RWPE2 (cell line): ENCODE measurements at places on chromosomes 2 and 18.
A peak's percentile ranks its signal among the peaks of the same experiment; 100 is the strongest.

GRCh38 chr2:130391058-130391871 is 35.4 kb downstream of the PTPN18 start:
- DNase-seq: peak; percentile 68

DNA sequence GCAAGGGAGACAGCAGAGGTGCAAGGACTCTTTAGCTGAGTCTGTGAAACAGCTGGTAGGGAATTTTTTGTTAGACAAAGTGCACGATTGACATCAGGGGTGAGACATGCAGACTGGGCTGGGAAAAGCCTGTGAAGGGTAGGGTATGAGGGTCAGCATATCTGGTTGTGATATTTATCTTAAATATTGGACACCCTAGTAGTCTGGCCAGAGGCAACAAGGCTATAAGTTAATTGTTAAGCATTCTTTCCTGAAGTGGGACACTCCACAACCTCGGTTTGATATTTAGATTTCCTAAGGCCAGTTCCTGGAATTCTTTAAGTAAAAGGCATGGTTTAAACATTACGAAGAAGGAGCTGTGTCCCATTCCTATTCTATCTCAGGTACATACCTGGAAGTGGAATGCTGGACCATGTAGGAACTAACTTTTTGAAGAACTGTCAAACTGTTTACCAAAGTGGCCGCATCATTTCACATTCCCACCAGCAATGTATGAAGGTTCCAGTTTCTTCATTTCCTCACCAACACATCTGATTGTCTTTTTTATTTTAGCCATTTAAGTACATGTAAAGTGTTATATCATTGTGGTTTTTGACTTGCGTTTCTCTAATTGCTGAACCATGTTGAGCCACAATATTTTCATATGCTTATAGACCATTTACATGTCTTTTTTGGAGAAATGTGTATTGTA is 22.5 kb downstream of the EHBP1 start:
- DNase-seq: no peak

GRCh38 chr2:43000242-43001054 is 208.1 kb upstream of the HAAO start:
- no peak for DNase-seq

DNA sequence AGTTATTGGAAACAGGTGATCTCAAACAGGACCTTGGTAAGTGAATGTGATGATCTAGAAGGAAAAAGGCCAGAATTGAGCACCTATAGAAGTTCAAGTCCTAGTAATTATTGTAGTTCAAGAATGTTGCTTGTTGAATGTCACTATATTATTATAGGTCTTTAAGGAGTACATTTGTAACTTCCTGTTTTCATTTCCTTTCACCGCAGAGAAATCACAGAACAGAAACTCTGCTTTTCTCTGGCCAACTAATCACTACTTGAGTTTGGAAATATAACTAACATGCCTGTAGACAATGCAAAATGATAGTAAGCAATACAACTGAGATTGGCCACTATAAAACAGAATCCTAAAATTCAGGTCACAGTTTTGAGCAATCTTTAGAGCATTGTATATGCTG is 61.8 kb upstream of the EFEMP1 start:
- DNase-seq: no peak

GRCh38 chr2:42270757-42271156 is 90.3 kb downstream of the COX7A2L start:
- DNase-seq: no peak

DNA sequence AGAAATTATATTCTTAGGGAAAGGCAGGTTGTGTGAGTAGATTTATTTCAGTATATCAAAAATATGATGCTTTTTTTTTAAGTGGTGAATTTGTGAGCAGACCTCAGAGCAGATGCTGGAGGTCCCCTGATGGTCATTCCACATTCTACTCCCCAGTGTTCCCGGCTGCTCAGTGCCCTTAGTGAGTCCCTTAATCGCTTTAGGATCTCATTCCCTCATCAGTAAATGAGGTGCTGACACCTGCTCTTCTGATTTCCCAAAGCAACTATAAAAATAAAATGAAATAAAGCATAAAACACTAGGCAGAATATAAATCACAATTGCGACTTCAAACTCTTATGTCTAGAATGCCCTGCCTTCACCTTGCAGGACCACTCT is 216.2 kb upstream of the TNP1 start:
- DNase-seq: no peak

GRCh38 chr2:233656443-233656842 is 15.3 kb upstream of the UGT1A9 start:
- DNase-seq: no peak

GRCh38 chr2:231397011-231397927 is 1.8 kb downstream of the B3GNT7 start:
- no peak for DNase-seq

DNA sequence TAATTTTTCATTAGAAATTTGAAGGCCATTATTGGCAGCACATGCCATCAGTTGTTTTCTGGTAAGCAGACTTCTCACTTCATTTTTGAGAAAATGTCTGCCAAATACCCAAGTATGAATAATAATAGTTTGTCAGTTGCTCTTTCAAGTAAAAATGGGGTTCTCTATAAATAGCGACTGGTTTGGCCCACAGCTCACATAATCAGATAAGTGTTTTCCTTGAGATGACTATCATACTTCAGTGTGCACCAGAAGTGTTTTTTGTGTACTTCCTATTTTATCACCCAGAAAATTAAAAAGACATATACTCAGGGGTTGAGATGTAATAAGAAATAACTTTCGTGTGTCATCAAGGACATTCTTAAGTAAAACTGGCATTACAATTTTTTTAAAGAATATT is 147.1 kb downstream of the PHLPP1 start:
- no peak for DNase-seq

GRCh38 chr2:236366049-236366387 is 101.8 kb upstream of the ASB18 start:
- DNase-seq: no peak

- DNase-seq: no peak
Measured at GRCh38 chr2:102111823-102112222, 30.7 kb upstream of the IL1R1 start.

GRCh38 chr2:223594259-223594658 is 7.9 kb downstream of the SCG2 start:
- DNase-seq: no peak

DNA sequence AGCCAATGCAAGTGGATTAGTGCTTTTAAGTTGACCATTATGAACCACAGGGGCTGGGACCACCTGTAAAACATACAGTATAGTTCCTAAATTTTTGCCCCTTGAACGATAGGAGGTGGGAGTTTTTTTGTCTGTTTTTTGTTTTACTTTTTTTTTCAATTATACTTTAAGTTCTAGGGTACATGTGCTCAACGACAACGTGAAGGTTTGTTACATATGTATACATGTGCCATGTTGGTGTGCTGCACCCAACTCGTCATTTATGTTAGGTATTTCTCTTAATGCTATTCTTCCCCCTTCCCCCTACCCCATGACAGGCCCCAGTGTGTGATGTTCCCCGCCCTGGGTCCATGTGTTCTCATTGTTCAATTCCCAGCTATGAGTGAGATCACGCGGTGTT is 1797.9 kb upstream of the PIK3C3 start:
- no peak for DNase-seq
